Inflammatory macrophage treated with lipopolysaccharide for 1 hour (primary cell): ENCODE measurements at places on chromosomes 11 and 22.

- DNase-seq = no peak
Observed at GRCh38 chr11:70555078-70555477, 156.7 kb downstream of the CTTN start.

DNA sequence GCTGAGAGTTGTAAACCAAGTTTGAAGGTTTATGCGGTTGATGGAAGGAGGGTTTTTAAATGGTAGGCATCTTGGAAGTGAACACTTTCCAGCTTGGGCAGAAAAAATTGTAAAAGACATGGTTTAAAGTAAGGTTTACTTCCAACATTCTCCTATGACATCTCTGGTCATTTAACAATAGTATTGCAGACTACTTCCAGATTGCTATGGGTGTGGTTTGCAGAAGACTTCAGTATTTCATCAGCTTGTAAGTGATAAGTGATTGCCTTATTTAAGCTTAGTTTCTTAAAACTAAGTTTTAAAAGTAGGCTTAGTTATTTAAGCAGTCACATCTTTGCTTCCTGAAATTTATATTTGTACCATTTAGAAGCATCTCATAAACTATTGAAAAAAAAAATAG, 7.2 kb upstream of the STT3A start:
- no peak for DNase-seq

GRCh38 chr11:111735262-111736116, 30.7 kb downstream of the PPP2R1B start:
- DNase-seq = no peak

- no peak for DNase-seq
Observed at GRCh38 chr11:100883830-100884229, 196.7 kb downstream of the ARHGAP42 start.
